ENCODE measurements at places on chromosomes 12 and 14.
A peak's percentile ranks its signal among the peaks of the same experiment; 100 is the strongest.

- no peak for DNase-seq
These were observed 9.2 kb downstream of the RNASE9 start for GRCh38 chr14:20551606-20552005.

GRCh38 chr14:94161981-94162380 is 12.1 kb upstream of the PPP4R4 start:
- no peak for DNase-seq

- DNase-seq: peak; percentile 30
These were observed 36.7 kb downstream of the TMBIM6 start for GRCh38 chr12:49777800-49778748.

GRCh38 chr14:105023791-105024480 is 3.1 kb upstream of the CDCA4 start:
- DNase-seq: no peak

- DNase-seq: no peak
These were observed 76.1 kb upstream of the SAV1 start for GRCh38 chr14:50744231-50744630.

GRCh38 chr12:65923228-65923627 is 98.9 kb downstream of the HMGA2 start:
- DNase-seq: no peak

GRCh38 chr12:62434494-62435302 is 31.9 kb upstream of the MON2 start:
- DNase-seq: no peak
